ENCODE measurements at places on chromosomes 12 and 14.

GRCh38 chr14:32224737-32225377, 21.8 kb upstream of the RNU6-8 start:
- no peak for DNase-seq

GRCh38 chr12:122888232-122888752, 7.6 kb downstream of the VPS37B start:
- no peak for DNase-seq

DNA sequence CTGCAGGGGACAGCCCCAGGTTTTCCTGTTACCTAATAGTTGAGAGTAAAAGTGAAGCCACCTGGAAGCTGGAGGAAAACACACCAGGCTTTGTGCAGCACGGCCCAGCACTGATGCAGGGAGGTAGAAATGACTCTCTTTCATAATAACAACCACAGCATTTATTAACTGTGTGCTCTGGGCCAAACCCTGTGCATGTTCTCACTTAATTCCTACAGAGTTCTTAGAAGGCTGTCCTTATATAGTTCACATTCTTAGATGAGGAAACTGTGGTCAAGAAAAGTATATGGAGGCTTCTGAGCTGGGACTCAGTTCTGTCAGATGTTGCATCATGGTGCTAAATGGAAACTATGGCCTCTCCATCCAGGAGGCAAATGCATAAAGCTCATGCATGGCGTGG, 100.0 kb downstream of the PAPOLA start:
- DNase-seq, result no peak

DNA sequence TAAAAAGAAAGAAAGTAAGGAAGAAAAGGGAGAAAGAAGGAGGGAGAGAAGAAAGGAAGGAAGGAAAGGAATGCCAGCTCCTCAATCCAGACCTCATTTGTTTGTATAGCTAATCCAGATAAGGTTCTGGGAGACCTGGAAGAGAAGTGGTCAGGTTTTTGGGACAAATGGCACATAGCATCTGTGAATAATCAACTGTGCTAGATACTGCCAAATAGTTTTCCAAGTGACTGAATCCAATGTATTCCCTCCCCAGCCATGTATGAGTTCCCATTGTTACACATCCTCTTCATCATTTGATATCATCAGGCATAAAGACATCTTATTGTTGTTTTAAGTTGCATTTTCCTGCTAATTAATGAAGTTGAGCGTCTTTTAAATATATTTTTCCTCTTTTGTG, 18.6 kb upstream of the PTGR2 start:
- DNase-seq, result no peak

GRCh38 chr12:114920771-114921554, 237.0 kb upstream of the TBX3 start:
- DNase-seq, result no peak

DNA sequence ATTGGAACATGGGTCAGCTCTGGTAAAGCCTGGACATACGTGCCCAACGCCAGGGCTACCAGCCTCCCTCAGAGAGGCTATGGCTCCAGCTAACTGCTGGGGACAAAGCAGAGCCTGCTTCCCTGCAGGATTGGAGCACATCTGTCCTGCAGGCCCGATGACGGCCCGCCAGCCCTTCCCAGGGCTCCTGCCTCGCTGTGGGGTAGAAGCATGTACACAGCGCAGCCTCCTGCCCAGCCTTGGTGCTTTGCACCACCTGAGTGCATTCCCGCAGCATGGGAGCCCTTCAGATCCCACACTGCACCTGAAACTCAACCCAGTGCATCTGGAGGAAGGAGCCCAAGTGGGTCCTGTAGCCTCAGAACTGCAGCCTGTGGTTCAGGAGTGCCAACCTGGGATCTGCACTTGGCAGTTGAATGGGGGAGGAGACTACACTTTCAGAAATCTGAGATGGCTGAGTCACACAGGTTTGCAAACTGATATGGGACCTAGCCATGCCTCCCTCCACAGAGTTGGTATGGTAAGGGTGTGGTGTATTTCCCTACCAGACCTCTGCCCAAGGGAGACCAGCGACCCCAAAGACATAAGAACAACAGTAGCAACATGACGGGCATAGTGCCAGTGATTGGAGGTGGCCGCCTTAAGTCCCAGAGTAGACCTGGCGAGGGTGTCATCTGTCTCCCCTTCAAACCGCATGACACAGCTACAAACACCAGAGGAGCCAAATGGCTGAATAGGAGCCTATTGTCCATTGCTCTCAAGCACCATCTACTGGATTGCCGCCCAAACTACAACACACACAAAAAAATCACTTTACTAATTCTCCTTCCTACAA, 273.9 kb upstream of the MIS18BP1 start:
- no peak for DNase-seq

- no peak for DNase-seq
Observed at GRCh38 chr12:52846356-52846970, 2.3 kb downstream of the KRT78 start.
